ENCODE measurements at places on chromosomes 5 and 9.
A peak's percentile ranks its signal among the peaks of the same experiment; 100 is the strongest.

- no peak for DNase-seq
Measured at GRCh38 chr5:100423330-100423729, 111.8 kb upstream of the FAM174A start.

DNA sequence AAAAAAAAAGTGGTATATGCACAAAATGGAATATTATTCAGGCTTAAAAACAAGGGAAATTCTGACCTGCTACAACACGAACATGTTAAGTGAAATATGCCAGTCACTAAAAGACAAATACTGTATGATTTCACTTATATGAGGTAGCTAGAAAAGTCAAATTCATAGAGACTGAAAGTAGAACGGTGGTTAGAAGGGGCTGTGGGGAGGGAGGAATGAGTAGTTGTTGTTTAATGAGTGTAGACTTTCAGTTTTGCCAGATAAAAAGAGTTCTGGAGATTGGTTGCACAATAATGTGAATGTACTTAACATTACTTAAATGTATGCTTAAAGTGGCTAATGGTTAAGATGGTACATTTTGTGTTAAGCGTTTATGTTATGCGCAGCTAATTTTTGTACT lies 79.5 kb upstream of the IL12B start:
- no peak for DNase-seq

DNA sequence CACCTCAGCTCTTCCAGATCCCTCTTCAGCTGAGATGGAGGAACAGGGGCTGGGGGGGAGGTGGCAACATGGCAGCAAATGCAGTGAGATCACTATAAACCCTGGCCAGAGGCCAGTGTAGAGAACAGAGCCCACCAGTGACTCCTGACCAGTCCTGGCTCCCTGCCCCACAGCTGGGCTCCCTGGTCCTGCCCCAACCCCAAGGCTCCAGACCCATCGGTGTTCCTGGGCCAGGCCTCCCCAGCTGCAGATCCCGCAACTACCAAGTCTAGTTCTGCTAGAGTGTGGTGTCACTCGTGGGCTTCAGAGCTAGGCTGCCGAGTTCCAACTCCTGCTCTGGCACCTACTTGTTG lies 16.8 kb downstream of the AKNA start:
- DNase-seq = no peak

GRCh38 chr5:31921852-31922305 lies 252.2 kb downstream of the GOLPH3 start:
- no peak for DNase-seq

DNA sequence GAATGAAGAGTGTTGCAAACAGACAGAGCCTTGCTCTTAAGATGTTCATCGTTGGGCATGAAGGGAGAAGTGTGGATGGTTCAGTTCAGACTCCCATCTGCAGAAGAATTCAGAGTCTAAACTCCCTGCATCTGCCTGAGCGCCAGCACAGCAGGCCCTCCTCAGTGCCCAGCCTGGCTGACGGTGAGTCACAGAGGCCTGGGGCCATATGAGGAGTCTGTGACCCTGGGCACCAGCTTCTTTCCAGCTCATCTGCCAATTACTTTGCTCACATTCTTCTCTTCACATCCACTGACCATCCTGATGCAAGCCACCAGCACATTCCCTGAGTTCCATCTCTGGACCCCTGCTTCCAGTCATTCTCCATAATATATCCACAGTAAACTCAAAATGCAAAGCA lies 401.1 kb upstream of the TRPC7 start:
- peak; percentile 58 for DNase-seq

DNA sequence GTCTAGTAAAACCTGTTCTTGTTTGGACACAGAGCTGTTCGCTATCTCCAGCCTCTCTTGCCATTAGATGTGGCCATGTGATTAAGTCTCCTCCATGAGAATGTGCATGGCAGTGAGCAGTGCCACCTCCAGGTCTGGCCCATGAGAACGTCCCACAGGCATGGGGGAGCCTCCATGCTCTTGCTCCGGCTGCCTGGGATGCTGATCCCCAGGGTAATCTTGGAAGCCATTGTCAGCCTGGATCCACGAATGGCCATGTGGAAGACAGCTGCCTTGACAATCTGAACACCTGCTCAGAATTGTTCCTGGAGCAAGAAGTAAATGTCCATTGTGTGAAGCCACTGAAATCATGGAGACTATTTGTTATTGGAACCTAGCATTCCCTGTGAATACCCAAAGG lies 83.5 kb downstream of the FSTL4 start:
- DNase-seq = no peak

DNA sequence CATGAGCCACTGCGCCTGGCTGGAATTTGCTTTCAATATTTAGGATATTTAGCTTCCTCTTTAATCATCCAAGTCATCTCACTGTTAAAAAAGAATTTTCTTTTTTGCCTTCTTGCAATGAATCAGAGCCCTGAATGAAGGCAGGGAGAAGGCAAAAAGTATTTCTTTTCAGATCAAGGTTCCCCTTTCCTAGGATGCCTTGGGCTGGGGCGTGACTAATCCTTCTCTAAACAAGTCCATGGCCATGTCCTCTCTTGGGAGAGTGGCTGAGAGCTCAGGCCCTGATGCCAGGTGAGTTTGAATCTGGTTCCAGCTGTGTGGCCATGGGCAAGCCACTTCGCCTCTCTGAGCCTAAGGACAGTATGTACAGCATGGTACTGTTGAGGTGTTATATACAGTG lies 84.8 kb upstream of the NEURL1B start:
- DNase-seq = peak; percentile 56

- peak; percentile 60 for DNase-seq
Measured at GRCh38 chr5:172843825-172844576, 9.9 kb downstream of the ERGIC1 start.

DNA sequence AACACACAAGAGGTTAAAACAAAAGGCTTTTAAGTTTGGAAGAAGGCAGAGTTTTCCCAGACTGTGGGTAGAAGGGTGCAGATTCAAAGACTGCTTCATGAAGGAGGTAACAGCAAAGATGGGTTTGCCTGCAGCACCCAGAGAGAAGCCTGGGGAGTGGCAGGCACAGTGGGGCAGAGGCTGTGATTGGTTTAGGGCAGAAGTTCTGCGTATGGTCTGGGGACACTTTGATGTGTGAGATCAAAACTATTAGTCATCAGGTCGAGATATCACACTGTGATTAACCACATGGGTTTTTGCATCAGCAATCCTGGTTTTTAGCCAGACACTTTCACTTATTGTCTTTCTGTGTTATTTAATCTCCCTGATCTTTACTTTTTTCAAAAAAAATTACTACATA lies 188.8 kb upstream of the GLRA1 start:
- DNase-seq = no peak

DNA sequence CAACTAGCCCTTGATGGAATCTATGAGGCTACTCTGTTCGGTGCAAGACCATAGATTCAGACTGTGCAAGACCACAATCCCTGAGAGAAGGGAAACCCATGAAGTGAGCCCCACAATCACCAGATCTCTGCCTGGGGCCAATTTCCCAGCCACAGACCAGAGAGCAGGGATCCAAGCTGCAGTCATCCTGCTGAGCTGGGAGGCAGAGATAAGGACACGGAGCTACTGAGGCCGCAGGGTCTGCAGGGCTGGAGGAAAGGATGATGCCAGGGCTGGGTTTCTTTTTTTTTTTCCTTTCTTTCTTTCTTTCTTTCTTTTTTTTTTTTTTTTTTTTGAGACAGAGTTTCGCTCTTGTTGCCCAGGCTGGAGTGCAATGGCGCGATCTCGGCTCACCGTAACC lies 47.7 kb upstream of the FUBP3 start:
- DNase-seq = no peak

GRCh38 chr5:142753116-142753631 lies 17.0 kb upstream of the ARHGAP26 start:
- DNase-seq = no peak

DNA sequence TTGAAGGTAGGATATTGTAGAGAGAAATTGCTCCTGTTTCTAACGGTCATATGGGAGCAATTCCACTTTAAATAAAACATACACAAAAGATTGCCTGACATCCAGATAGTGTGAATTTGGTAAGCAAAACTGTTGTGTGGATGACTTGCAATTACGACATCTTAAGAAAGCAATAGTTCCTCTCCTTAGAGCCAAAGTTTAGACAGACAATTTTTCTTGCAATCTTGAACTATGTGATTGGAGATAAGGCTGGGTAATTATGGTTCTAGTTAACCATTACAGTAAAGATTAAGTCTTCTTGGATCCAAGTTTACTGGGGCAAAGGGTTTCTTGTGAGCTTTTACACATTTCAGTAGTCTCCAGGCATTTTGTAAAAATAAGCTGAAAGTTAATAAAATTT lies 1080.6 kb upstream of the CDH6 start:
- DNase-seq = no peak

GRCh38 chr5:38069360-38069759 lies 189.0 kb upstream of the EGFLAM start:
- DNase-seq = peak; percentile 84

GRCh38 chr5:9533096-9533495 lies 12.8 kb downstream of the SEMA5A start:
- DNase-seq = no peak

DNA sequence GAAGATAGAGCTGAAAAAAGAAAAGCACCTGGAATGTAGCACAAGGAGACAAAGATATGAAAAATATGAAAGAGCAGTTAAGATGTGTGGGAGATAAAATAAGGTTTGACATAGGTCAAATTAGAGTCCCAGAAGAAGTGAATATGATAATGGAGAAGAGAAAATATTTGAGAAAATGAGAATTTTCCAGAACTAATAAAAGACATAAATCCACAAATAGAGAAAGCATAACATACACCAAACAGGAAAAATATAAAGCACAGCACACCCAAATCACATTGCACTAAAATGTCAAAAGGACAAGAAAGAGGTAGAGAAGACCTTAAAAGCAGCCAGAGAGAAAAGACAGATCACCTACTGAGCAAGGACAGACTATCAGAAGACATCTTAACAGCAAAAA lies 43.4 kb downstream of the IPPK start:
- DNase-seq = no peak

DNA sequence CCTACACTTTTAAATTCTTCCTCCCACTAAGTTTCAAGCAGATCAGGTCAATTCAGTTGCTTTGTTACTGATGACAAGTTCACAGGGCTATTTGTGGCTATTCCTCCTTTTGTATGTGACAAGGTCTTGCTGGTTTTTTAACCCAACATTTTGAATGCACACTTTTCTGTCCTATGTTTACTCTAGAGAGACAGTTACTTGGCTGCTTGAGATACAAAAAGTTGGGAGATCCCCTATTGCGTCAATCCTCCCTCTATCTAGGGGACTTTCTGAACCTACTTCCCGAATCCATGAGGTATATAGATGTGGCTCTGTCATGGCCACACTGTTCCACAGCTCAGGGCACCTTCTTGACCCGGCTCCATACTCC lies 386.7 kb downstream of the NTRK2 start:
- DNase-seq = no peak

DNA sequence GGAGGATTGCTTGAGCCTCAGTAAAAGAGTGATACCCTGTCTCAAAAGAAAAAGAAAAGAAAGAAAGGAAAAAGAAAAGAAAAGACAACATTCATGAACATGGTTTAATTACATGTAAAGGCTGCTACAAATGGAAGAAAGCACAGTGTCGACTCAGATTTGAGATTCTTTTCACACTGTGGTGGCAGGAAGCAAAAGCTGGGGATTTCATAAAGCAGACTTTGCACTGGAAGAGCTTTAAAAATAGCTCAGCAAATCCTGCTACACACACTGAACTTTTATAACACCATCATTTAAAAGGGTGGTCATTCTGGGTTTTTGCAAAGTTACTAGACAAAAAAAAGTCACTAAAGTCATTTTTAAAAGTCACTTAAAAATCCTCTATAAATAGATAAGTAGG lies 140.8 kb downstream of the CEMIP2 start:
- DNase-seq = no peak

DNA sequence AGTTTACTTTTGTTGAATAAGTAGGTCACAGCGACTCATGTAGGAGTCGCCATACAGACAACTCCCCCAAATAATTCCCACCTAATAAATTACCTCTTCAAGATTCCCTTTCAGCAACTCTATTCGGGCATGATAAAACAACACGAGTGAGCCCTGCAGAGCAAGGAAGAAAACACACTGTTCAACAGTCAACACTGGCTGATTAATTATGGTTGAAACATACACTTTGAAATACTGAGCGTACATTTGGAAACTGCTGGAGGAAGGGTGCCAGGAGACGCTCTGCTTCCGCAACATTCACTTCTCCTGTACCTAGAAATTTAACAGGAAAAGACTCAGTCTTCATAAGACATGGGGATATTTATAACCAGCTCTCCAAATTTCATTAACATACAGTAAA lies 117.5 kb downstream of the TTC39B start:
- no peak for DNase-seq

DNA sequence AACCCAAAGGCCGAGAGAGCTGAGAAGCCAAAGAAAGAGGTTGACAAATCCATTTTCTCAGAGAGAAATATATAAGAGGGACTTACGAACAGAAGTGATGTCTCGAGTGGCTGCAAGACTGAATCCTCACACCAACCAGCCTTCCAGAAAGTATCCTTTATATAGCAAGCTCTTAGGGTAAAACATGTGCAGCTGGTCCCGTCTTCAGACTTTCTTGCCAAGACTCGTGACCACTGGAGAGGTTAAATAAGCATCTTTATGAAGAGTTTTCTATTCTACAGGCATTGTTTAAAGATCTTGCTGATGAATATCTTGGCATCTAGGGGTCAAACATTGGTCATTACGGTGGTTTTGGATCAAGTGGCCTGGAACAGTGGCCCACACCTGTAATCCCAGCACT lies 16.9 kb upstream of the SLC22A4 start:
- no peak for DNase-seq

DNA sequence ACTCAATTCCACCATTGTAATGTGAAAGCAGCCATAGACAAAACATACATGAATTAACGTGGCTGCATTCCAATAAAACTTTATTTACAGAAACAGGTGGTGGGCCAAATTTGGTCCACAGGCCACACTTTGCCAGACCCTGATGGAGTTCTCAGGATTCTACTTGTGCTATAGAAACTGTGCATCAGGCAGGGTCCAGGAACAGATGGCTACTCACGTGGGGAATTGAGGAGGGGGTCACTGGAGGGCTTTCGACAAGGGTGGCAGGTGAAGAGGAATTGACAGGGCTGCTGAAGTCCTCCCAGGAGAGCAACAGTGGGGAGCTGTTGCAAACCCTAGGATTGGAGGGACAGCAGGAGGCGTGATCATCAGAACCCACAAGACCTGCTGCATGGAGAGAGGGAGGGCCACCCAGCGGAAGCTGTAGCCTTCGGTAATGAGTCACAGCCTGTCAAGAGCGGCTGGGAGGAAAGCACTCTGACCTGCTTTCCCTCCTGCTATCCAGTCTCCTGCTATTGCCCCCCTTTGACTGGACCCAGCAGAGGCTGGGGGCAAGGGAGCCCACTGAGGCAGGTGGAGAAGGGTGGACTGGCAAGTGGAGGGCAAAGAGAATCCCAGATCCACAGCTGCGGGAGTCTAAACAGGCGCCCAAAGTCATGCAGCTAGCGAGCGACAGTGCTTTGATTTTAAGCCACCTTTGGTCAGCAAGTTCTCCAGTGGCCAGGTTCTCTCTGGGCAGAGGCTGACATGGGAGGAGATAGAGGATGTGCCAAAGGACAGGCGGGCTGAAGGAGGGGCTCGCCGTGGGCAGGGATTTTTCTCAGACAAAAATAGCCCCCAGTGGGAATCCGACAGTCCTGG lies 138.3 kb upstream of the SMIM23 start:
- DNase-seq = peak; percentile 28

GRCh38 chr5:179232091-179232735 lies 113.0 kb downstream of the ADAMTS2 start:
- DNase-seq = no peak

All from adrenal gland (tissue), 19 donors.